ENCODE measurements at places on chromosomes 11 and 22.

- DNase-seq = no peak
These were observed 16.4 kb upstream of the CTSC start for GRCh38 chr11:88353835-88354496.

GRCh38 chr11:104700609-104701008 lies 197.7 kb downstream of the CASP12 start:
- no peak for DNase-seq

DNA sequence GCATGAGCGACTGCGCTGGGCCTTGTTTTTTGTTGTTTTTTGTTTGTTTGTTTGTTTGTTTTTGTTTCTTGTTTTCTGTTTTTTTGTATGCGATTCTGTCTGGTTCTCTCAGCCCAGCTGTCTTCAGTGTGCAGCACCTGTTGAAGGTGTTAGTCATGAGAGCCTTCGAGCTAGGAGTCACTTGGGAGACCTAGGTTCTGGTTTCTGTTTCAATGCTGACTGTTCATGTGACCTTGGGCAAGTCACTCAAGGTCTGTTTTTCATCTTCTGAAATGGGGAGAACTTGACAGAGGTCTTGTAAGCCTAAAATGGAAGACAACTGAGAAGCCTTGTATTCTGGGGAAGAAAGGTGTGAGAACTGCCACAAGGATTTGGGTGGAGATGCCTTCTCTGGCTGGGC lies 1.8 kb downstream of the DCPS start:
- no peak for DNase-seq

- DNase-seq = peak; percentile 42
These were observed 13.2 kb upstream of the AIFM3 start for GRCh38 chr22:20953668-20954500.

GRCh38 chr11:123292647-123293046 lies 97.6 kb upstream of the CLMP start:
- no peak for DNase-seq

- DNase-seq = no peak
These were observed 8.9 kb upstream of the RAB3IL1 start for GRCh38 chr11:61926235-61926634.

GRCh38 chr11:128467610-128468041 lies 119.7 kb downstream of the ETS1 start:
- no peak for DNase-seq

DNA sequence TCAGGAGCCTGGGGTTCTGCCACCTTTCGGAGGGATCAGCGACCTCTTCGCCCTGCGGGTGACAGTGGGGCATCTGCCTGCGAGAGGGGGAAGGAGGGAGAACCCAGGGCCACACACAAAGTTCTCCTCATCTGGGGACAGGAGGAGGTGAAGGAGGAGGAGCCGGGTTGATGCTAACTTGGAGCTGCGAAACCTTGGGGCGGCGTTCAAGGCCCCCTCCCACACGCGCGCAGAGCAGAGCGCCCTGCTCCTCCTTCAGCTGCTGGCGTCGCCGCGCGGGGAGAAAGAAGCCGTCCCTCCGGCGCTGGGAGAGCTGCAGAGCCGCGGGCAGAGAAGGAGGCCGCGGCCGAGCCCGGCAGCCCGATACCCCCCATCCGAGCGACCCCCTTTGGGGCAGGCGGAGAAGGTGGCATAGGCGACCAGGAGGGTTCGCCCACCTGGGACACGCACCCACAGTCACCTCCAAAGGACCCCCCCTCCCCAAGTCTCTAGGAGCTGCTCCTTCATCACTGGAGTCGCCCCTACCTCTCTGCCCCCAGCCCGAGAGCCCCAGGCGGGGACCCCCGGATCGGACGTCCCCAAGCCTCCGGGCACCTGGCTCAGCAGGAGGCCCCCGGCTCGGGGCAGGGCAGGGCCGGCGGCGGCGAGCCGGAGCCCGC lies at the start of gene RASD2:
RASD2 (plus strand) TSS at position 237 of the 659 bp plus-strand sequence. CDS start 5,979 bp downstream, outside the sequence.
- no peak for DNase-seq

GRCh38 chr11:113666584-113666983 lies 39.5 kb downstream of the TMPRSS5 start:
- DNase-seq = no peak

- no peak for DNase-seq
These were observed 15.7 kb downstream of the NUP50 start for GRCh38 chr22:45179276-45180049.

- no peak for DNase-seq
These were observed 27.7 kb upstream of the PPP6R3 start for GRCh38 chr11:68432874-68433273.

DNA sequence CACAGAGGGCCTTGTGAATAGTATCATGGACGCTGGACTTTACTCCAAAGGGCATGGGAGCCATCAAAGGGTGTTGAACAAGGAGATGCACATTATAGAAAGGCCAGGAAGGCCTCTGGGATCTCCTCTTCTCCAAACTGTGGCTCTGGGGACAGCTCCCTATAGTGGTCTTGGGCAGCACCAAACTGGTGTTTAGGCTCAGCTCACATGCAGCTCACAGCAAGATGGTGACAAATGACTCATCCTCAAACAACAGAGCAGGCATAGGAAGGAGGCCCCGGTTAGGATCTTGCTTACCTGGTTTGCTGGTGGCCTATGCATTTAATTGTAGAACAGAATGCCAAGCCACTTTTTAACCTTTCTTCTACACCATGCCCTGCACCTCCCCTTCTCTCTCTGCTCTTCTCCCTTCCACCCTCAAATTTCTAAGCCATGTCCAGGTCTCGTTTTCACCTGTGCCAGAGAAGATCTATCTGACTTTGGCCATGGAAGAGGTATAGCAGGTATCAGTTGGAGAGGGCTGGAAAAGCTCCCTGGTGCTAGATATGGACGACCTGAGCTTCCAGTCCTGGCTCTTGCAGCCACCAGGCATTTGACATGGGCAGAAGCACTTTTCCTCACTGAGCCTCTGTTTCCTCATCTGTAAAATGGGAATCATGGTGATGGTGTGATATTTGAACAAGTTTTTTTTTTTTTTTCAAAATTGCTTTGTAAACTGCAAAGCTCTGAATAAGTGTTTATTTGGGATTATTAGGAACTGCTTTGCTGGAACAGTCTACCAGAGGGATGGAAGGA lies 14.4 kb upstream of the EHF start:
- no peak for DNase-seq

DNA sequence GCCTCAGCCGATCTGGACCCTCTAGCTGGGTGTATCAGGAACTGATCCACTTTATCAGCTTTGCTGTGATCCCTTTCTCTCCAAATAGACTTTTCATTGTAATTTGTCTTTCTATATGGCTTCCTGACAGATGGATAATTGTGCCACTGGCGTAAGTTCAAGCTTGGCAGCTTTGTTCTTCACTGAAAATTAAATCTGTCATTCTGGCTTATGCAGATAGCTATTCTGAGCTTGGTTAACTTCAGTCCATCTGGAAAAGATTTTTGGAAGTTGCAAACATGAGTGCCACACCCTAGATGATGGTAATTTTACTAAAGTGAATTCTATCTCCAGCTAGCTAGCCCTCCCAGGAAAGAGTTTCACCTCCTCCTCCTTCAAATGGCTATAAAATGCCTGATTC lies 8.1 kb downstream of the OR5A2 start:
- no peak for DNase-seq

DNA sequence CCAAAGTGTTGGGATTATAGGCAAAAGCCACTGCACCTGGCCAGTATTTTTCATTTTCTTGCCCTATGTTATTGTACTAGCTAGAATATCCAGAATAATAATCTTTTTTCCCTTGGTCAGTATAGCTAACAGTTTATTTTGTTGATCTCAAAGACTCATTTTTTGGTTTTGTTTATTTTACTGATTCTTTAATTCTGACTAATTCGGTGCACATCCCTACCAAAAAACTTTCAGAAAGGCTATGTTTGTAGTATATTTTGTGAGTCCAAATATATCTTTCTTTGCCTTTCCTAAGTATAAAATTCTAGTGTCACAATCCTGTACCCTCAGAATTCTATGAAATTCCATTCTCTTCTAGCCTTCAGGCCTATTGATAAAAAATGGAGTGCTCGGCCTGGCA lies 84.3 kb downstream of the PHF21A start:
- DNase-seq = no peak

DNA sequence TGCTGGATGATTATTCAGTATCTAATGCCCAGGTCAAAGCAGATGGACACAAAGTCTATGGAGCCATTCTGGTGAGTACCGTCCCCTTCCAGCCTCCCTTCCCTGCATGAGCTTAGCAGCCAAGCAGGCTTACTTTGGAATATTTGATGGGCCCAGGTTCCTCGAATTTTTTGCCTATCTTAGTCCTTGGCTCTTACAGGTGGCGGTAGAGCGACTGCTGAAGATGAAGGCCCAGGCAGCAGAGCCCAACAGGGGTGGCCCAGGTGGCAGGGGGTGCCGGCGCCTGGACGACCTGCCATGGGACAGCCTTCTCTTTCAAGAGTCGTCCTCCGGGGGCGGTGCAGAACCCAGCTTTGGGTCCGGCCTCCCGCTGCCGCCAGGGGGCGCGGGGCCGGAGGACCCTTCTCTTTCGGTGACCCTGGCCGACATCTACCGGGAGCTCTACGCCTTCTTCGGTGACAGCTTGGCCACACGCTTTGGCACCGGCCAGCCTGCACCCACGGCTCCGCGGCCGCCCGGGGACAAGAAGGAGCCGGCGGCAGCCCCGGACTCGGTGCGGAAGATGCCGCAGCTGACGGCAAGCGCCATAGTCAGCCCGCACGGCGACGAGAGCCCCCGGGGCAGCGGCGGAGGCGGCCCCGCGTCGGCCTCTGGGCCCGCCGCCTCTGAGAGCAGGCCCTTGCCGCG lies 741 bp upstream of the TMEM179B start:
- peak; percentile 93 for DNase-seq

- DNase-seq = no peak
These were observed 595 bp downstream of the SYVN1 start for GRCh38 chr11:65133724-65134123.

- no peak for DNase-seq
These were observed 85.8 kb upstream of the E2F8 start for GRCh38 chr11:19326499-19326898.

- DNase-seq = no peak
These were observed 1212.5 kb downstream of the LRRC4C start for GRCh38 chr11:40246983-40247382.

DNA sequence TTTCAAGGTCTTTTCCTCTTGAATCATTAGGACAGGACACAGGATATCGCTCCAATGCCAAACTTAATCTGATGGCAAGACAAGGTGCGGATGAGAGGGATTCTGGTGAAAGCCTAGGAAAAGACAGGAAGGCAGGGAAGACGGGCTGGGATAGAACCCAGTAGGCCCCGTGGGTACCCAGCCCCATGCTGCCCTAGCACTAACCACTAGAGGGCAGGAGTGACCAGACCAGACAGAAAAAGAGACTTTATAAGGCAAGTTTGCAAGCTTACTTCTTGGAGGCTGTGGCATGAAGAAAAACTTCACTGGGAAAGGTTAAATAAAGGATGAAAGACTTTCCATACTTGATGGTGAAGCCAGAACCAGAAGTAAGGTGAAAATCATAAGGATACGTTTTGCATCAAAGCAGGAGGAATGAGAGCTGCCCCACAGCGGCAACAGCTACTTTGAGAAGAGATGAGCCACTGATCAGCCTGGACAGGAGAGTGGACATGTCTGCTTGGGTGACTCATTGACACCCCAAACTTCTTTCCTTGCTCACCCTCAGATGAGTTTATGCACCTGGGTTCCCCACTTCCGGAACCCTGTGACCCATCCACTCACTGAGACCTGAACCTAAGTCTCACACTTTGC lies 39.8 kb downstream of the SYN3 start:
- DNase-seq = no peak

DNA sequence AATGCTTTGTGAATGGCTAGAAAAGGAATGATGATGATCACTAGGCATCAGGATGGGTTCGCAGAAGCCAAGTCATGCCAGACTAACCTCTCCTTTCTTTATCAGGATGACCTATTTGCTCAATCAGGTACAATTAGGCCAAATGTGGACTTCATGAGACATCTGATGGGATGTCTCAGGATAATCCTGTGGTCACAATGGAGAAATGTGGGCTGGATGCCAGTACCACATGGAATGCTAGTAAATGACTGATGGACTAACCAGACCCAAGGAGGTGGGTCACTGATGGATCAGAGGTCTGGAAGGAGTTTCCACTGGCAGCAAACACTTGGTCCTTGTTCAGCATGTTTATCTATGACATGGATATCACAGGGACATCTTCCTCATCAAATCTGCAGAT lies 94.8 kb upstream of the PHOX2A start:
- DNase-seq = no peak

- no peak for DNase-seq
These were observed 8.4 kb upstream of the TP53I11 start for GRCh38 chr11:44959064-44959463.

- DNase-seq = peak; percentile 88
These were observed 45.1 kb downstream of the C11orf96 start for GRCh38 chr11:43987384-43988039.

- no peak for DNase-seq
These were observed 23.2 kb downstream of the NF2 start for GRCh38 chr22:29626497-29627195.

DNA sequence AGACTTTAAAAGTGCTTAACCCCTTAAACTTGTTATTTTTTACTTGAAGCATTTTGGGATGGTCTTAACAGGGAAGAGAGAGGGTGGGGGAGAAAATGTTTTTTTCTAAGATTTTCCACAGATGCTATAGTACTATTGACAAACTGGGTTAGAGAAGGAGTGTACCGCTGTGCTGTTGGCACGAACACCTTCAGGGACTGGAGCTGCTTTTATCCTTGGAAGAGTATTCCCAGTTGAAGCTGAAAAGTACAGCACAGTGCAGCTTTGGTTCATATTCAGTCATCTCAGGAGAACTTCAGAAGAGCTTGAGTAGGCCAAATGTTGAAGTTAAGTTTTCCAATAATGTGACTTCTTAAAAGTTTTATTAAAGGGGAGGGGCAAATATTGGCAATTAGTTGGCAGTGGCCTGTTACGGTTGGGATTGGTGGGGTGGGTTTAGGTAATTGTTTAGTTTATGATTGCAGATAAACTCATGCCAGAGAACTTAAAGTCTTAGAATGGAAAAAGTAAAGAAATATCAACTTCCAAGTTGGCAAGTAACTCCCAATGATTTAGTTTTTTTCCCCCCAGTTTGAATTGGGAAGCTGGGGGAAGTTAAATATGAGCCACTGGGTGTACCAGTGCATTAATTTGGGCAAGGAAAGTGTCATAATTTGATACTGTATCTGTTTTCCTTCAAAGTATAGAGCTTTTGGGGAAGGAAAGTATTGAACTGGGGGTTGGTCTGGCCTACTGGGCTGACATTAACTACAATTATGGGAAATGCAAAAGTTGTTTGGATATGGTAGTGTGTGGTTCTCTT lies 2.8 kb downstream of the MALAT1 start:
- no peak for DNase-seq

DNA sequence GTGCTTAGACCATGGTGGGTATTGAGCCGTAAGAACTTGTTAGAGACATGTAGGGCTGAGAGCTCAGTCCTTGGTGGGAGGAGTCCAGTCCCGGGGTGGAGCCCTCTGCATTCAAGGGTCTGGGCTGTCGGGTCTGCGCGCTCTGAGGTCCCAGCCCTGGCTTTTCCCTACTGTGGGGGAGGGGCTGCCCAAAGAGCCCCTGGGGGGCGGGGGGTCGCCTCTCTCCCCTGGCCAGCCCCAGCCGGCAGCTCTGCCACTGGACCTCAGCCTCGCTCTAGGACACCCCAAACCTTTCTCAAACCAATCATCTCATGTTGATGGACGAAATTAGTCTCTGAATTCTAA lies 1006.4 kb downstream of the BRD1 start:
- peak; percentile 23 for DNase-seq

GRCh38 chr11:86783661-86784060 lies 16.7 kb upstream of the PRSS23 start:
- DNase-seq = no peak

- no peak for DNase-seq
These were observed 181.4 kb downstream of the DBX1 start for GRCh38 chr11:19978668-19979518.

- no peak for DNase-seq
These were observed 73.5 kb upstream of the PPARA start for GRCh38 chr22:46076651-46077339.

- no peak for DNase-seq
These were observed 28.5 kb downstream of the P4HA3 start for GRCh38 chr11:74282914-74283371.

Measured in left forelimb (tissue), 1 donor.